ENCODE measurements at places on chromosomes 3 and 15.

- H3K4me1 ChIP-seq: no peaks in the 10 kb centered on the region
- H3K27me3 ChIP-seq: no peaks in the 10 kb centered on the region
- no peaks in the 10 kb centered on the region for H3K36me3 ChIP-seq
- H3K27ac ChIP-seq: no peak overlapping the region
- no peak for DNase-seq
These were observed 8.9 kb downstream of the UBAP1L start for GRCh38 chr15:65106011-65106590.

- no peak overlapping the region for H3K27ac ChIP-seq
- H3K4me1 ChIP-seq: no peaks in the 10 kb centered on the region
- no peaks in the 10 kb centered on the region for H3K36me3 ChIP-seq
- no peak overlapping the region for H3K4me3 ChIP-seq
- H3K27me3 ChIP-seq: no peaks in the 10 kb centered on the region
These were observed 29.3 kb upstream of the MEF2A start for GRCh38 chr15:99536422-99537040.

- no peak for DNase-seq
- H3K27ac ChIP-seq: no peak overlapping the region
- no peaks in the 10 kb centered on the region for H3K36me3 ChIP-seq
These were observed 33.6 kb downstream of the PARP14 start for GRCh38 chr3:122714273-122714672.

DNA sequence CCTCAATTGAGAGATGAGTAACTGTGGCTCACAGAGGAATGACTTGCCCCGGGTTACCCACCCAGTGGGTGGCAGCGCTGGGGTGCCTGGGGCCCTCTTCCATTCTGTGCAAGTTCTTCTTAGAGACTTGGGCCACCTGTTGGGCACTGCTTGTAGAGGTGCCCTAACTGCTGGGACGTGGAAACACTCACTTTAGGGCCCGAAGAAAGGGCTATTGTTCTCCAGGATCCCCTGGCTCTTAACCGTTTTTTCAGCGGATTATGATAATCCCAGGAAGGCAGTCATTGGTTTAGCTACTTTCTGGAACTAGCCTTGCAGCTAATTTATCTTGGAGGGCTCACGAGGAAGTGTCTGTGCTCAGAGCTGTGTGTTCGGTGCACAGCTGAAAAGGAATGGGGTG, 66.0 kb upstream of the GCNT3 start:
- H3K27ac ChIP-seq: no peak overlapping the region
- H3K36me3 ChIP-seq: no peaks in the 10 kb centered on the region
- H3K27me3 ChIP-seq: no peaks in the 10 kb centered on the region
- no peaks in the 10 kb centered on the region for H3K4me1 ChIP-seq

- no peak overlapping the region for H3K27ac ChIP-seq
- H3K4me3 ChIP-seq: no peak overlapping the region
- H3K4me1 ChIP-seq: no peaks in the 10 kb centered on the region
- no peaks in the 10 kb centered on the region for H3K27me3 ChIP-seq
- H3K36me3 ChIP-seq: no peaks in the 10 kb centered on the region
These were observed 98.3 kb downstream of the ANO10 start for GRCh38 chr3:43523454-43524053.

- H3K27ac ChIP-seq: no peak overlapping the region
- H3K27me3 ChIP-seq: no peaks in the 10 kb centered on the region
- H3K4me3 ChIP-seq: no peak overlapping the region
- no peaks in the 10 kb centered on the region for H3K36me3 ChIP-seq
- no peak for DNase-seq
These were observed 17.4 kb downstream of the GPR160 start for GRCh38 chr3:170055209-170055608.

DNA sequence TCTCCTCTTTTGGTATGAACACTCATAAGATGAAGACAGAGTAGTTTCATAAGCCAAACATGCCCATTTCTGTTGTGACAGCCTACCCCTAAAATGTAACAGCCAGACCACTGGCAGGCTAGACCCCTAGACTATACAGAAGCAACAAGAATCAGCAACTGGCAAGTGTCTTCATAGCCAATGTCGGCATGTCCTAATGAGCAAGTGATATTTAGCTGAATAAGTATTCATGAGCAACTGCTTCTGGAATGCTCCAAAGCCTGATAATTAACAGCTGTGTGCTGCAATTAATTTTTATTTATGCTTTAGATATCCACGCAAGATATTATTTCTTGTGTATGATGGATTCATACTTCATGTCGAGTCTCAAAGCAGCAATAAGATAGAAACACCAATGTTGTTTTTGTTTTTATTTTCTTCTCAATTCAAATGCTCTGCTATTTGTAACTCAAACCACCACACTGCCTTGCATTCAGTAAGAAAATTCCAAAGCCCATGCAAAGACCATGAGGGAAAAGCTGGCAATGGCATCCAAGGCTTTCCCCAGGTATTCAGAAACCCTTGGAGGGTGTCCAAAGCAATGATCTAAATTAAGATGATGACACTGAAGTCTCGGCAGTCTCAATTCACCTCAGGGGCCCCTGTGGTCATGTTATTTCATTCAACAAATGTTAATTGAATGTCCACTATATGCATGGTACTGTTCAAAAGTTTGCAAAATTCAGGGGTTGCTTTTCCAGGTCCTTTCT, 167.7 kb upstream of the NECTIN3 start:
- H3K27me3 ChIP-seq: no peaks in the 10 kb centered on the region
- DNase-seq: no peak
- no peak overlapping the region for H3K27ac ChIP-seq
- H3K36me3 ChIP-seq: no peaks in the 10 kb centered on the region
- no peak overlapping the region for H3K4me3 ChIP-seq

- H3K27ac ChIP-seq: no peak overlapping the region
- no peaks in the 10 kb centered on the region for H3K27me3 ChIP-seq
- no peaks in the 10 kb centered on the region for H3K36me3 ChIP-seq
- H3K4me3 ChIP-seq: no peak overlapping the region
- no peaks in the 10 kb centered on the region for H3K4me1 ChIP-seq
These were observed 91.5 kb downstream of the SH3GL3 start for GRCh38 chr15:83538682-83539081.

- H3K36me3 ChIP-seq: peaks cover 30% of the 10 kb centered on the region
- H3K4me1 ChIP-seq: peaks cover 15% of the 10 kb centered on the region
- no peak overlapping the region for H3K27ac ChIP-seq
These were observed 10.4 kb upstream of the NCKIPSD start for GRCh38 chr3:48696156-48696555.

GRCh38 chr3:64082961-64083541, 59.8 kb upstream of the PSMD6 start:
- H3K27me3 ChIP-seq: no peaks in the 10 kb centered on the region
- H3K36me3 ChIP-seq: no peaks in the 10 kb centered on the region
- H3K4me1 ChIP-seq: peaks cover 11% of the 10 kb centered on the region
- H3K27ac ChIP-seq: no peak overlapping the region
- DNase-seq: no peak
